ENCODE measurements at places on chromosomes 2 and 18.

DNA sequence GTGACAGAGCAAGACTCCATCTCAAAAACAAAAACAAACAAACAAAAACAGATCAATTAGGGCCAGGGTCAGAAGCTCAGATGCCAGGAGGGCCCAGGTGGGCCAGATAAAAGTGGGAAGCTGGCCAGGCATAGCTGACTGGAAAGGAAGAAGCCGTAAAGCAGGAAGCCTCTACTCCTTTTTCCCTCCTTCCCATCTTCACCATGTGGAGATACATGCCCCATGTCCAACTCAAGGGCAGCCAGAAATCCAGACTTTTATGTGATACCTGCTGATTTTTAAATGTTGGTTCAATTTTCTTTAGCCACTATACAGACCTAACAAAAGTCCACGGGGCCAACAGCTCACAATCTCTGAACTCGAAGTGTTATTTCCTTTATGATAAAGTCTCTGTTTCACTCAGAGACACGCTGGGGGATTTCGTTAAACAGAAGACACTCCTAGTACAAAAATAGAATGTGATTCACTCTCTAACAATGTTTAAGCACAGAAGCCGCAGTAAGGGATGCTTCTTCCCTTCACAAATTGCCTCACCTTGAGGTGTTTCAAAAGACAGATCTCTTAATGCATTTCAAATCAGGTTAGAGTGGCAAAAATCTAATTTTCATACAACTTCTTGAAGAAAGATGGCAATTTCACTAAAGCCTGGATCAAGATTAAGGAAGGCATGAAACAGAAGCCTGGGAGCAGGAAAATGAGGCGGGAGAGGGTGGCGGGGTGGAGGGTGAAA is 14.0 kb downstream of the TMEM247 start:
- DNase-seq: no peak

- no peak for DNase-seq
Measured at GRCh38 chr2:40653829-40654228, 201.9 kb upstream of the SLC8A1 start.

- no peak for DNase-seq
Measured at GRCh38 chr2:46974174-46974573, 58.6 kb upstream of the MCFD2 start.

DNA sequence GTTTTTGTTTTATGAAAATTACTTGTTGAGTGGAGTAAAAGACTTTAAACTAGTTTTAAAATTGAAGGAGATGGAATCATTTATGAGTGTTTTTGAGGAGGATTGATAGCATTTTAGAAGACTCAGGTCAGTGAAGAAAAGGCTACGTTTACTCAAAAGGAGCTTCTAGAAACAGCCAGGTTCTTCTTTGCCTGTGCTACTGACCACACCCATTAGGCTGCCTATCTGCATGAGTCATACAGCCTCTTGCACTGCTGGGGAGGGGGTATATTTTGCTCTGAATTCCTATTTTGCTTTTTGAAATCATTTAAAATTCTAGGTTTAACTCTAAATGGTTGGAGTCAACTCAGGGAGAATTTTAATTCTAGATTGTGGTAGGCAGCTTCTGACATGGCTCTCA is 22.3 kb downstream of the EFEMP1 start:
- DNase-seq: no peak

DNA sequence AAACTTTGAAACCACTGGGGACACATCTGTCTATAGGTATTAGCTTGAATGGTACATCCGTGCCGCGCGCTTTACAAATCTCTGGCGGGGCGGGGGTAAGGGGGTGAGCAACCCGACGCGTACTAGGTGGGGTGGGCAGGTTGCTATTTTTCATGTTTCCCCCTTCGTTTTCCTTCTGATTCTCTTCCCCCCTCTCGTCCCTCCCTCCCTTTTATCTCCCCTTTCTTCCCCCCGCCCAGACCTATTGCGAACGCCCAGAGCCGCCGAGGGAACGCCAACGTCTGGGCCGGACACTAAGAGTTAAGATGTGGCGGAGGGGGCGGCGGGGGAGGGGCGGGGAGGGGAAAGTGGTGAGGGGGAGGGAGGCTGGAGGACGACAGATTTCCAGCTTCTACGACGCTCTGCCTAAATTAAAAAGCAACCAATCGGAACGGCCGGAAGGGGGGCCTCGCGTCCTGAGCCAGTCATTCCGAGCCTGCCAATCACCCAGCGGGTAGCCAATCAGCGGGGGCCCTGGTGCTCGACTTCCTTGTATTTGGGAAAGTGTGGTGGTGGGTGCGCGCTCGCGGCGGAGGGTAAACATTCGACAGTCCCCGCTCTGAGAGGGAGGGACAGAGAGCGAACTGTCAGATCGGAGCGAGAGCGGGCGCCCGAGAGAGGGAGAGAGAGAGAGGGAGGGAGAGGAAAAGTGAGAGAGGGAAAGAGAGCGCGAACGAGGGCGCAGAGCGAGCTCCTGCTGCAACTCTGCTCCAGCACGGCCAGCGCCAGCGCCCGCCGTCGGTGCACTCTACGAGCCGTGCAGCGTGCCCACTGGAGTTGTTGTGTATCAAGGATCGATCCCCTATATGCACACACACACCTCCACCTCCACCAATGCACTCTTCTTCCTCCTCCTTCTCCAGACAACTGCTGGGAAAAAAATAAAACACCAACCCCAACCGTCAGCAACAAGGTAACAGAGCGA is at the start of gene POU3F3:
Gene POU3F3 (plus strand): TSS at position 582 of the 964 bp plus-strand sequence. CDS start 1,396 bp downstream, outside the sequence.
- DNase-seq: peak; percentile 61

All from hematopoietic multipotent progenitor cell treated with erythropoietin and hydrocortisone succinate and interleukin-3 and kit ligand, for 8 days (in vitro differentiated cells).